ENCODE measurements at places on chromosomes 5 and 9. TPM values are rescaled to one million over a fixed set of nuclear protein-coding genes. Genes with fewer than 3 reads are reported as not detected.

The IQGAP2 gene
- 4.9 TPM for total RNA-seq

DNA sequence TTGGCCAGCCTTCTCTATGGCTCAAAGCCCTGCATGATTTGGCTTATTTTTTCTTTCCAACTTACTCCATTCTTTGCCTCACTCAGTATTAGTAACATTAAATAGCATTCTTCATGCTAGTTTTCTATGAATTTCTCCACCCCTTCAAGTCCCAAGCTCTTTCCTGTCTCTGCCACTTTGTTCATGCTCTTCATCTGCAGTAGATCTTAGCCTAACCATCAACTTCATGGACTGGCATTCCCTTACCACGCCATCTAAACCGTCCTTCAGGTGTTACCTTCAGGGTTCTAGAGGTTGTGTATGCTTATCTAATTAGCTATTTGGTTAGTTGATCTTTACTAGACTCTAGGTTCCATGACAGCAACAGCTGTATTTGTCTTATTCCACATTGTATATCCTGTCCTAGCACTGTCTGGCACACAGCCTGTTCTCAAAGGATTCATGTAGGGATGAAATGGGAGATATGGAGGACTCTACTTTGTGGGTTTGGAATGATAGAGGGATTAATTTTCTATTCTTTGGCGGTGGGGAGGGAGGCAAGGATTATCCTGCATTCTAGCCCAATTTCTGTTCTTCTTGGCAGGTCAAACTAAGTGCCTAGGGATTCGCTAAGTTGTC is 26.4 kb downstream of the TMEM167A start:
- DNase-seq, result no peak

The SV2C gene
- total RNA-seq, result 0.22 TPM

DNA sequence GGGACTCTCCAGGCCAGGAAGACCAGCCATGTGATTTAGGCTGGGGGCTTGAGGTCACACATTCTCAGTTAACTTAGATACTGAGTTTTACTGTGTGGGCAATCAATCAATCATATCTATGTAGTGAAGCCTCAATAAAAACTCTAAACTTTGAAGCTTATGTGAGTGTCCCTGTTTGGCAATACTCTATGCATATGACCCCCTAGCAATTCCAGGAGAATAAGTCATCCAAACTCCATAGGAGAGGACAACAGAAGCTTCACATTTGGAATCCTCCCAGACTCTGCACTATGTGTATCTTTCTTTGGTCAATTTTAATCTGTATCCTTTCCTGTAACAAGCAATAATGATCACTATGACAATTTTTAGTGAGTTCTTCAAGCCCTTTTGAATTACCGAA is 216.8 kb upstream of the RGMB start:
- DNase-seq, result no peak

DNA sequence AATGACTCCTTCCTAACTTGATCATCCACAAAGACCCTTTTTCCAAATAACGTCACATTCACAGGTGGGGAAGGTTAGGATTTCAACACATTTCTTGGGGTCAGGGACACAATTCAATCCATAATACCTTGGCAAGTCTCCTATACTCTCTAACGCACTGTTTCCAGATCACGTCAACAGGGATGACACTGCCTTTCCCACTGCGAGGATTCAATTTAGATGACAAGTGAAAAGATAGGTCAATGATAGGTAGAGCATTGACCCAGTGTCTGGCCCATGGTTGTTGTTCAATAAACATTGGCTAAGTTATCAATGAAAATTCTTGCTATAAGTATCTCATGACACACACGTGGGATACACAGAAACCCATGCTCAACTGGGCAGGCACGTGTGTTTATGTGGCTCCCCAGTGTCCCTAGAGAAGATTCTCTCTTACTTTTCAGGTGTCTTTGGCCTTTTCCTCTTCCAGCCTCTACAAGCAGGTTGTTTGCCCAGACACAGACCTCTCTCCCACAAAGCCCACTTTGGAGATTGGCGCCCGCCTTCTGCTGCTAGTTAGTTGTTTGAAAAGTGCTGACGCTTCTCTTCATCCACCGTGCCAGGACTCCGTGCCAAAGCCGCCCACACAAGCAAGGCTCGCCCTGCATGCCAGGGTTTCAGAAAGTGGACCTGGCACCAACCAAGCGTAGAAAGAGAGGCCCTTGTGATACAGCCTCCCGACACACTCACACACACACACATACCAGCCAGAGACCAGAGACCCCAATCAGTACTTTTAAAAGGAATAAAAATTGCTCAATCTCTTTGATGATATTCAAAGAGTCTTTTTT is 594.5 kb downstream of the BNC2 start:
- DNase-seq, result peak; percentile 70

- no peak for DNase-seq
Measured at GRCh38 chr5:137872466-137872865, 4.8 kb downstream of the MYOT start.

The DNAH5 gene
- total RNA-seq, result 0.19 TPM

- DNase-seq, result no peak
Measured at GRCh38 chr5:96844481-96844990, 31.8 kb upstream of the ERAP2 start.

DNA sequence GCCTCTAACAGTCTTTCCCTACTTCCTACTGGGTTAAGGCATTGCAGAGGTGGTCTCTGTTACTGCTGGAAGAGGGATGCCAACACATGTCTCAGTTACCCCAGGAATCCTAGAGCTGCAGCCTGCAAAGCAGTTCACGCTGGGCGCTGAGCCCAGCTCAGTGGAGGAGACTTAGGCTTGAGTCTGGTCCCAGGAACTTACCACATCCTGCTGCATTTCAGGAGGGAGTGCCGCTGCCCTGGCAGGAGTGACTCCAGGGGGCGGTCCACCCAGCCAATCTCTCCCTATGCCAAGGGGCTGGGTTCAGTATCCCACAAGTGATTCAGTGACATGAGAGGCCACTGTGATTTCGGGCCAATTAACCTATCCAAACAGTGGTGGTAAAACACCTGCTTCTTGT is 7.6 kb downstream of the TTC16 start:
- no peak for DNase-seq

The LCN1 gene
- total RNA-seq, result not detected

The IL4 gene
- total RNA-seq, result not detected

- DNase-seq, result no peak
Measured at GRCh38 chr5:36957953-36958537, 81.5 kb downstream of the NIPBL start.

DNA sequence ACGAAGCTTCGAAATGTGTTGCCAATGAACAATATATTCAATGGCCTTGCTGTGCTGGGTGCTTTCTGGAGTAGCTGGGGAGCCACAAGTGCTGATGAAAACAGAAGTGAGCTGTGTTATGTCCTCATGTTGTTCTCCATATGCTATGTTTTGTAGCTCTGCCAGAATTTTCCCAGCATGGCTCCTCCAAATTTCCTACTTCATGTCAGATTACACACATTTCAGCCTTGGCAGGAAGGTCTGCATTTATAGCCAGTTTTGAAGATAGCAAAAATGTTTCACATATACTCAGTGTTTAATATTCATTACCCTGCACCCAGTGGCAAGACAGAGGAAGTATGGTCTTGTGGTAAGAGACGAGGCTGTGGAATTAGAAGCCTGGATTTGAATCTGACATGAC is 22.6 kb upstream of the NMUR2 start:
- no peak for DNase-seq

The INSL4 gene
- total RNA-seq, result not detected

DNA sequence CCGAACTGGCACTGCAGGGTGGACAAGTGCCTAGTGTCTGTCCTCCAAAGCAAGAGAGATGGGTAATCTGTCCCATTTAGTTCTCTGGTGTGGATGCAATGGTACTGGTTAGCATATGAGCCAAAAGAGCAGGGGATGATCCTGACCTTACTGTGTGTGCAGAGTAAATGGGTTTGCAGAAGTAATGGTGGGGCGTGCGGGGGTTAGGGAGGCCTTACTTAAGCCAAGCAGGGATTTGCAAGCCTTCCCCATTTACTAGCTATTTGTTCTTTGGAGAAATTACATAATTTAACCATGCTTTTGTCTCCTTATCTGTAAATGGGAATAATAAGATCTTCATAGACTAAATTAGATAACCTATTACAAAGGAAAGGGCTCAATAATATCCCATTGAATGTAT is 19.9 kb upstream of the LCP2 start:
- no peak for DNase-seq

GRCh38 chr5:156825688-156826087 is 24.4 kb upstream of the PPP1R2B start:
- DNase-seq, result no peak

DNA sequence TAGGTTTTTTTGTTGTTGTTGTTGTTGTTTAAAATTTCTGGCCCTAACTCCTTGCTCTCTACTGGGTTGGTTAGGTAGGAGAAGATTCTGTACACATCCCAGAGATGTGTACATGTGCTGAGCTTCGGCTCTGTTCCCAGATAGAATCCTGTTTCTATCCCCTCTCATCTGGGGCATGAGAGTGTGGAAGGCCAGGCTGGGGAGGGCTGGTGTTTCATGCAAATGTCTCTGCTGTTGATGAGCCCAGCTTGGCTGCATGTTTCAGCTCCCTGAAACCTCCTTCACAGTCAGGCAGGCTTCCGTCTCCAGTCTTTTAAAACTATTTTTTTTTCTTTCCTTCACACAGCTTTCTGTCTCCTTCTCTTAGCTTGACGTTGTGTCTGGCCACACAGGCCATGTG is 526.9 kb upstream of the KLF4 start:
- DNase-seq, result no peak

Measured in Right ventricle myocardium inferior (tissue), 1 donor.